WERI-Rb-1 (cell line): ENCODE measurements at places on chromosomes 6 and 20.

GRCh38 chr6:6328451-6328850 is 8.0 kb upstream of the F13A1 start:
- no peak for DNase-seq

GRCh38 chr6:36639171-36639808 is 39.2 kb upstream of the CDKN1A start:
- no peak for DNase-seq

- no peak for DNase-seq
Measured at GRCh38 chr6:163816441-163816840, 401.9 kb downstream of the QKI start.

- DNase-seq = no peak
Measured at GRCh38 chr6:43211955-43212354, 17.3 kb downstream of the DNPH1 start.

GRCh38 chr20:40282541-40282940 is 406.5 kb downstream of the MAFB start:
- no peak for DNase-seq

DNA sequence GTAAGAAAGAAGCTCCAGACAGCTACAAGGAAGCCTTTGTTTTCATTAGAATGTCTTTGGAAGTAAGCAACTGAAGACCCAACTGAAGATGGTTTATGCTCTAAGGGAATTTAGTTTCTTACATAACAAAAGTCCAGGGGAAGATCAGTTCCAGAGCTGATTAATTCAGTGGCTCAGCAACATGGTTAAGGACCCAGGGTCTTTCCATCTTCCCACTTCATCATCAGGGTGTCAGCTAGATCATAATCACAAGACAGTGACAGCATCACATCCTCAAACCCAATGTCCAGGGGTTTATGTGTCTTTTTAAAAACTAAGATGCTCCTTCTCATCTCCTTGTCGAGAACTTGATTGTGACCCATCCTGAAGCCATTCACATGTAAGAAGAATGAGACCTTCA is 119.7 kb upstream of the PRDM1 start:
- DNase-seq = no peak

- no peak for DNase-seq
Measured at GRCh38 chr6:69974193-69974592, 107.8 kb downstream of the COL19A1 start.

DNA sequence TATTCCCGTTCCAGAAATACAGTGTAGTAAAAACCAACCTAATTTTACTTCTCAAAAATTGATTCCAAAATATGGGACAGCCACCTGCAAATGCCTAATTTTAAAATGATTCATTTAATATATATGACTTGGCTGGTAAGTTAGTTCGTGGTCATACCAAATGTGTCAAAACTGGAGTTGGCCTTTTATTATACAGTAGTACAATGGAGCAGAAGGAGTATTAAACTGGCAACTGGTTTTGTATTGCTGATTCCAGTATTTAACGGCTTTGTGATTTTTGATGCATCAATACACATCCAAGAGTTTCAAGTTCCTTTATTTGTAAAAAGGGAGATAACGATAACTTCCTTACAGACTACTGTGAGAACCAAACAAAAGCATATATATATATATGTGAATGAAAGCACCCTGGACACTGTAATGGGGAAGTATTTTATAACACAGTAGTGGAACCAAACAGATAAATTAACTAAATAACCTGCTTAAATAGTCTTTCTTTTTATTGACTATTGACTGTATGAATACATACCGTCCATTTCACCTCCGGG is 24.8 kb downstream of the SAMHD1 start:
- DNase-seq = no peak

DNA sequence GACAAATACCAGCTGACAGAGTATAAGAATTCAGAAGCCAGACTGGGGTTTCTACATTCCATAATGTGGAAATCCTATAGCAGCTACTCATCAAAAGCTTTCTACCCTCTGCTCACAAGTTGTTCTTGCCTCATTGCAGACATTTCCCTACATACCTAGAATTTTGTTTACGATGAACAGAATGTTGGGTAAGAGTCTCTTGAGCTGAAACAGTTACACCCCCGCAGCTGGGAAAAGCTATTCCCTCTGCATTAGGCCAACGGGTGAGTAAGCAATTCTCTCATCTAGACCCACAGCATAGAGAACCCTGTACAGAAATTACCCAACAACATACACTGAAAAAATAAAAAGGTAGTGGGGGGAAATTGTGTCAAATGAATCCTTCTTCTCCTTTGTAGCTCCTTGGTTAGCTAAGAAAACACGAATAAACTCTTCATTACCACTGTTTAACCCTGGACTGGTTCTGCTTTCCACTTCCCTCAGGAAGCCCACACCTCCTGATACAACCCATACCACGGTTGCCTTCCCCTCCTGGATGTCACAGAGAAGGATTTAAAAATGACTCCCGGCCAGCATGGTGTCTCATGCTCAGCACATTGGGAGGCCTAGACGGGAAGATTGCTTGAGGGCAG is 215.0 kb upstream of the SHLD1 start:
- DNase-seq = no peak

- no peak for DNase-seq
Measured at GRCh38 chr6:84882768-84883766, 118.7 kb upstream of the TBX18 start.

DNA sequence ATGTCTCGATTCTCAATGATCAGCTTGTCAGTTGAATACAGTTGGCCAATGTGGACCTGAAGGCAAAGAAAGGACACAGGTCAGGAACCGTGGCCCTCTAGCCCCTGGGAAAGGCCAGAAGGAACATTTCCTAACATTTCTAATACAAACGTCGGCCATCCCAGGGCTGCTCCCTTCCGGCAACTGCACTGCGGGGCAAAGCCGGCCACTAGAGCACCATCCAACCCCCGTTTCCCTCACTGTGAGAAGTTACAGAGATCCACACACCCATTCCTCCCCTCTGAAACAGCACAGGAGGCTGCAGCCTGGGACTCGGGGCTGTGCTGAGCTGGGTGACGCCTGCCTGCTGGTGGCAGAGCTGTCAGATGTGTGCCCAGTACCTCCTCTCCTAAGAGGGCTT is 24.3 kb downstream of the PPP1R3G start:
- no peak for DNase-seq

- DNase-seq = no peak
Measured at GRCh38 chr6:42338744-42339222, 112.9 kb downstream of the TRERF1 start.

DNA sequence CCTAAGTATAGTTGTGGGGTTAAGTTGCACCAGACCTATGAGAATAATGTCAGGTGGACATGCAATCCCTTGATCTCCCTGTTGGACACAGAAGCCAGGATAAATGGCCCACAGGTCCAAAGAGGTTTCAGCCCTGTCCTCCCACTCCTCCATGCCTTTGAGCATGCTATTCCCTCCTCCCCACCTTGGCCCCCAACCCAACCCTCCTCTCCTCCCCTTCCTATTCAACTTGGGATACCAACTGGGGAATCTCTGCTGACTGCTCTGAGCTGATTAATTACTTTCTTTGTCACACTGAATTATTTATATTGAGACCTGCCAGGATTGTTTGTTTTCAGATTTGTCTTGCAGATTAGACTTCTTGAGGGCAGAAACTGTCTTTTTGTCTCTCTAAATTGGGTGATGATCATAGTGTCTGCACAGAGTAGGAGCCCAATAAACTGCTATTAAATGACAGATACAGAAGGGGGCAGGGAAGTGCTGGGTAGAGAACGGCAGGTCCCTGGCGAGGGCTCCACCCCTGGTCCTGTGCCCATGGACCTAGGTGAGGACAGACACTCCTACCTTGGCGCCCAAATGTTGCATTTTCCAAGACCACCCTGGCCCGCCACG is 120.9 kb downstream of the UNC5CL start:
- DNase-seq = no peak

DNA sequence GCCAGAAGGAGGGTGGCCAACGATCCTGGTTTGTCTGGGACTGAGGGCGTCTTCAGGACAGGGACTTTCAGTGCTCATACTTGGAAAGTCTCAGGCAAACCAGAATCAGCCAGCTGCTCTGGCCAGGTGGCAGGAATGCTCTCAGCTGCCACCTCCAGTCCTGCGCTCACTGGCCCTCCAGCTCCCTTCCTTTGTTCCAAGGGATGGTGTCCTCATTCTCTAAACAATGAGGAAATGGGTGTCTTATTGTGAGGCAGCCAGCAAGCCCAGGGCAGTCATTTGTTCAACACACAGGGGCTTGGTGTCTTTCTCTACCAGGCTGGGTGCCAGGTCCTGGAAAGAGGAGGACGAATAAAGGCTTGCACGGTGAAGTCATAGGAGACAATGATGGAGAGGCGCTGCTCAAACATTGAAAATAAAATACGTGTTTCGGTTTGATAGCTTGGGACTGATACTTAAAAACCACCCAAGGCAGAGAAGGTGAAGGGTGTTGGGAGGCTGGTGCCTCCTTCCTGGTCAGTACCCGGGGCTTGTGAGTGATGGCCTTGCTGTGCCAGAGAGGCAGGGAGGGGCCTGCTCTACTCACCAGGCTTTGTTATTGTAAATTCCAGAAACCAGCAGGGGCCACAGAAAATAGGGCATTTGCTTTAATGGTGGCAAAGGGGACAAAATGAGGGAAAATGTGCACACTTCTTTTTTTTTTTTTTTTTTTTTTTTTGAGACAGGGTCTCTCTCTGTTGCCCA is 11.3 kb upstream of the TMEM181 start:
- peak; percentile 42 for DNase-seq

GRCh38 chr20:53036992-53037391 is 64.8 kb downstream of the TSHZ2 start:
- no peak for DNase-seq

GRCh38 chr6:45961125-45961524 is 54.5 kb downstream of the CLIC5 start:
- no peak for DNase-seq

DNA sequence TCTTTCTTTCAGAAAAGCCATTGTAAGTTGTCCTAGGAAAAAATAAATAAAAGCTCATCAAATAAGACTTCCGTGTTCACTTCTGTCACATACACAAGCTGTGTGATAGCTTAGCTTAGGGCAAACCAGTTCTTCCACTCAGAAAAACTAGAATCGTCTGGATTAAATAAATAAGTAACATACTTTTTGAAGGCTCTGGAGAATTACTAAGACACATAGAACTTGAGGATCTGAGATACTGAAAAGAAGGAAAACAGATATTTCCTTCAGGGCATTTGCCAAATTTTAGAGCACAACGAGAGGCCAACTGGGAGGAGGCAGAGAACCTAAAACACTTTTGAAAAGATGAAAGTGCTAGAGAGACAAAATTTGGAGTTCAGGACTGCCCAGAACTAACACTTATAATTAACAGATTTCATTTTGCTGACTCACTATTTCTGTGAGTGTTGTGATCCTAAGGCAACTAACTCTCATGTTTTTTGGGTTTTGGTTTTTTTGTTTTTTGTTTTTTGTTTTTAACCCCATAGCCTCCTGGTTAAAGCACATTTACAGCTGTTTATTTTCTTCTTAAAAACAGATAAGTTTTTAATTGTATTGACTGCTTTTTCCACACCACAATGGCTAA is 38.7 kb upstream of the THEMIS start:
- no peak for DNase-seq

DNA sequence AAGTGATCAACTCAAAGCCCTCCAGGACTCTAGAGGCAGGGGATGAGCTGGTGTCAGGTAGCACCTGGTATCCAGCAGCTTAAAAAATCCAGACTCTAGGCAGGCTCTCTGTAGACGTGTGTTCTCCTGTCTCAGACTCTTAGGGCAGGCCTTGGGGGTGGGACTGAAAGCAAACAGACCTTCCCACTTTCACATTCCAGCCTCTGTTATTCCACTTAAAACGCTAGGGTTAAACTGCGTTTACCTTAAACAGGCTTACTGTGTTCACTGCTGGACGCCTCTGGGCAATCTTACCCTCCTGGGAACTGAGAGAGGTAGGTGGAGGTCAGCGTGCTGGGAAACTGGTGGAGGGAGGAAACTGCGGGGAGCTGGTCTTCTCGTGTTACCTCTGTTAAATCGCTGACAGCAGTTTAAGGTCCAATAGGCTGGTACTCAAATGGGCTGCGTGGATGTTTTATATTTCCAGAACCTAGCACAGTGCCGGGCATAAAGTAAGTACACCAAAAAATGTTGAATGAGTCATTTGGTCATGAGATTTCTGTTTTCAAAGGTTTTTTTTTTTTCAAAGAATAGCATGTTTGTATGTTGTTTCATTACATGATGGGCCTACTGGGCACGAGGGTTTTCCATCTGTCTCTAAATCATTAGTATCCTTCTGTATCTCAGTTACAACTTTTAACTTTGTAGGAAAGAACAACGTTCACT is at the start of gene GCNT2:
Gene GCNT2 (plus strand): TSS at position 248 of the 705 bp plus-strand sequence. CDS start 7,561 bp downstream, outside the sequence.
- peak; percentile 65 for DNase-seq

- DNase-seq = no peak
Measured at GRCh38 chr6:35786810-35787209, 6.0 kb downstream of the CLPSL1 start.

DNA sequence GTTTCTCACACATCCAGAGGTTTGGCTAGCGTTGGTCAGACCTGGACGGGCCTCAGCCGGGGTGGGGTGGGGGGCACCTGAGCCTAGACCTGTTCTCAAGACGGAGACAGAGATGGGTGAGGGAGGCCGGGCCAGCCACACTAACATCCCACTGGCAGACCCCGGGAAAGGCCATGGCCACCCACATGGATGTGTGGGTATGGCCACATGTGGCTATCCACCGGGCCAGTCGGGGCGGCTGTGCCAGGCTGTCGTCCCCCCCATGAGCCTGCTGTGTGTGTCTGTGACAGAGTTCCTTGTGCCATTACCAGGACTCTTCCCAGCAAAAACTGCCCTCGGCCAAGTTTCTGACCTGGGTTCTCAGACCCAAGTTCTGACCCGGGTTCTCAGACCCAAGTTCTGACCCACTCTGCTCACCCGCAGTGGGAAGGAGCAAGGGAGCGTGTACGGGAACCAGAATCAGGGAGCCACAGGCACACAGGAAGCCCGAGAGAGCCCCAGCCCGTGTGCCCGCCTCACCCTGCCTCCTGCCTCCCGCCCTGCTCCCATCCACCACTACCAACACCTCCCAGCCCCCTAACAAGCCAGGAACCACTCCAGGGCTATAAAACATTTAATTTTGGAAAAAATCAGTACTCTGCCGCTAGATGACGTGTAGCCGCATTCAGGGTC is 255.5 kb downstream of the TAF4 start:
- DNase-seq = no peak

GRCh38 chr6:21048047-21048446 is 513.8 kb downstream of the CDKAL1 start:
- DNase-seq = no peak

DNA sequence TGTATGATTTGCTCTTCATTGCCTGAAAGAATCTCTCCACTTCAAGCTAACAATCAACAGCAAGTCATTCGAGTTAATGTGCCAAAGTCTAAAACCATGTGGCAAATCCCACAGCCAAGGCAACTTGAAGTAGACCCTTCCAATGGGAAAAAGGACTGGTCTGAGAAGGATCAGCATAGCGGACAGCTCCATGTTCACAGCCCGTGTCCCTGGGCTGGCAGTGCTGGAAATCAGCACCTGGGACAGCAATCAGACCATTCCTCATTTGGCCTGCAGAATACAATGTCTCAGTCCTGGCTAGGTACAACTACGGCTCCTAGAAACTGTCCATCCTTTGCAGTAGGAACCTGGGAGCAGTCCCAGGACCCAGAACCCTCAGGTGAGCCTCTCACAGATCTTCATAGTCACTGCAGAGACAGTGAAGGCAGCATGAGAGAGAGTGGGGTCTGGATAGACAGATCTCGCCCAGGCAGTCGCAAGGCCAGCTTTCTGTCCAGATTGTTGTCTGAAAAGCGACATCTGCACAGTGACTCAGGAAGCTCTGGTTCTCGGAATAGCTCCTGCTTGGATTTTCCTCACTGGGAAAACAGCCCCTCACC is 1.1 kb downstream of the GJA10 start:
- no peak for DNase-seq
